ENCODE measurements at places on chromosomes 13 and 19.

DNA sequence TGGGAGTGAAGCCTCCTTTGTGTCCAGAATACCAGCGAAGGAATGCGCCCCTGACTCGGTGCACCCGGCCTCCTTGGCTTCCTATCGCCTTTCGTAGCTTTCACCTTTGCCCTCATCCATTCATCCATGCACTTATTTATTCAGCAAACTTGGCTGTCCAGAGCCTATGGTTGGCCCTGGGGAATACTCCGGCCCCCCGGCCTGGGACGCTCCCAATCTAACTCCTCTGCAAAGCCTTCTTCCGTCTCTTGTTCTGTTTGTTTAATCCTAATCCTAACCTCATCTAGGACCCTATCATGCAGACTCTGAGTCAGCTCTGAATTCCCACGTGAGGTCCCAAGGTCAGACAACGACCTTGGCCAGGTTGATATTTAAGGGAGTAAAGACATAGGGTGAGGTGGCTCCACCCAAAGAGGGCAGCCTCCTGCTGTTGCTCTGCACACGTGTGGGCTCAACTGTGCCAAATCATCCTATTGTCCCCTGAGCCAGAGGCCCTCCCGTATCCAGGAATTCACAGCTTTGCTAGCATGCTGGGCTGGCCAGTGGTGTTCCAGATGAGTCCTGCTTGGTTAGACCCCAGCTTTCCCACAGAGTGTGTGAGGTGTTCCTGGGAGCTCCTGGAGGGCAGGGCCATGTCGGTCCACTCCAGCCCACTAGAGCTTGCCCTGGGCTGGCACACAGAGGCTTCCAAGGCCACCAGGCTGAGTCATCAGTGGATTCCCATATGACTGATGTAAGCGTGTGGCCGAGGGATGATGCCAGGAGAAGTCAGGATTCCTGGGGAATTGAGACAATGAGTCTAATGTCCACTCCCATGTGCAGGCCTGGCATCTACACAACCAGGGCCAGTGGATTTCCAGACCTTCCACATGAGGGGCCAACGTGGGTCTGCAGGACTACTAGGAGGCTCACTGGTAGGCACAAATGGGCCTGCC is 6.5 kb upstream of the CCNE1 start:
- DNase-seq = no peak

DNA sequence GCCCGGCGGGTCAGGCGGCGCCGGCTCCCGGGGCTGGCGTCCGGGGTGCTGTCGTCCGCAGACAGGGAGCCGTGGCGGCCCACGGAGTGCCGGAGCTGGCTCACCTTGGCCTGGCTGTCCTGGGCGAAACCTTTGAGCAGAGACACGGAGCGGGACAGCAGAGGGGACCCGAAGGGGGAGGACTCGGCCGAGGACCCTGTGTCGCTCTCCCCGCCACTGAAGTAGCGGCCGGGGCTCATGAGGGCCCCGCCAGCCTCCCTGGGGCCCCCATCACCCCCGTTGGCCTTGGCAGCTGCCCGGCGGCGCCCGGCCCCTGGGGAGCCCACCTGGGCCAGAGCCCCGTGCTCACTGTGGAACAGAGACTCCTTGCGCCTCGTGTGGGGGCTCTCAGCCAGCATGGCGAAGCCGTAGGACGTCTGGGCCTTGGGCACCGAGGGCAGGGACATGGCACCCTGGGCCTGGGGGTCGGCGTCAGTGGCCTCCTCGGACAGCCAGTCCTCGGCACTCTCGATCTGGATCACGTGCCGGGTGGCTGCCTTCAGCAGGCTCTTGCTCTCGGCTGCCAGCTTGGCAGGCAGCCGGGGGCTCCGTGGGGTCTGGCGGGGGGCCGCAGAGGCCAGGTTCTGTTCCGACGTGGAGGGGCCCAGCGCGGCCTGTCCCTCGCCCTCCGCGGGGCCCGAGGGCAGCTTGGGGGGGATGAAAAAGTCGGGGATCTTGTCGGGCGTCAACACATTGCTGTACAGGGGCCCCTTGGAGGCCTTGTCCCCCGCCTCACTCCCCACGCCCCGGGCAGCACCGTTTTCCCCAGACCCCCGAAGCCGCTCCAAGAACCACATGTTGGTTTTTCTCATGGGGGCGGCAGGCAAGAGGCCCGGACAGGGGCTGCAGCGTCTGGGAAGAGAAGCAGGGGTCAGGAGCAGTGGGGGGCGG is 1.2 kb downstream of the C2CD4C start:
- DNase-seq = no peak

GRCh38 chr13:99656844-99657381 is 155.6 kb downstream of the TM9SF2 start:
- DNase-seq = no peak

DNA sequence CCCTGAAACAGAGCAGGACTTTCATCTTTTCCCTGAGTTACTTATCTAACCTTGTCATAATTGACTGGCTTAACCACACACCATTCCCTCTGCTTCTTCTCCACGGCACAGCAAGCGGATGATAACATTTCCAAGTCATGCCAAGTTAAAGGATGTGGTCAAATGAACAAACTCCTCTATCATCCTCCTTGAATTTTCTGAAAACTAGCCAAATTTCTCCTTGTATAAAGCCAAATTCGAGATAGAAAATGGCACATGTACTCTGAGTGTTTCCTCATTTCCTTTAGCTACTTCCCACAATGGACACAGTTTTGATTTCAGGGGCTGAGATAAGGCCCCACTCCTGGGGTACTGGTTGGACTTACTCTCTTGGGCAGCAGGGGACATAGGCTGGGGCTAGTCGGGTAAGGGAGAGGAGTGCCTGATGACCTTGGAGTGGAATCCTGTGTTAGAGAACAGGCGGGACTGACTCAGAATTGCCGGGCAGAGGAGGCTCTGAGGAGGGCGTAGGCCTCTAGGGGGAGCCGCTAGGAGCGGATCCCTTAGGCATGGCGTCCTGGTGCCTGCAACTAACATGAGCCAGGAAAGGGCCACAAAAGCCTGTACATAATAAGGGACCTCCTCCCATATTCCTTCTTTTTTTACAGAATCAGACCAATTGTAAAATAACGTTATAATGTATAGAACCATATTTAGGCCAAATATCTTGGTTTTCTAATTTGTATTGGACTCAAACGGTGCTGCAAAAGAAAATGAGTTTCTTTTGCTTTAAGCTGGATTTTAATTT is 20.3 kb upstream of the TMTC4 start:
- peak; percentile 20 for DNase-seq

DNA sequence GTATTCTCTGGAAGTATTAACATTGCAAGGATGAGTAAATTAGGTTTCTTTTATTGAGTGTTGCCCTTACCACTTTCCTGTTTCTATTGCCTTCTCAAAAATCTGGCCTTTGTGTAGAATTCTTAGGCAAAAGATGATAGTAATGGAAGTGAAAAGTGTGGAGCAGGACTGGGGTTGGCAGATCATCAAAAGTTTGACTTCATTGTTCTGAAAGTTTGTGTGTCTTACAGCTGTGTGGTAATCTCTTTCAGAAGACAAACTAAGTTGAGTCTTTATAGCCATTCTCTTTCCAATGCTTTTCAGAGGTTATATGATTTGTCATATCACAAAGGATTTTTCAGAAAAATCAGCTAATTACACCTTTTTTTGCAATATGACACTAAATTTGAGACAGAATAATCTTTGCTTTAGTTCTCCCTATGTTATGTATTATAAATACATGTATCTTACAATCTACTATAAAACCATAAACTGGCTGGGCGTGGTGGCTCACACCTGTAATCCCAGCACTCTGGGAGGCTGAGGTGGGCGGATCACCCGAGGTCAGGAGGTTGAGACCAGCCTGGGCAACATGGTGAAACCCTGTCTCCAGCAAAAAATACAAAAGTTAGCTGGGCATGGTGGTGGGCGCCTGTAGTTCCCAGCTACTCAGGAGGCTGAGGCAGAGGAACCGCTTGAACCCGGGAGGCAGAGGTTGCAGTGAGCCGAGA is 8.7 kb upstream of the KCNRG start:
- no peak for DNase-seq

DNA sequence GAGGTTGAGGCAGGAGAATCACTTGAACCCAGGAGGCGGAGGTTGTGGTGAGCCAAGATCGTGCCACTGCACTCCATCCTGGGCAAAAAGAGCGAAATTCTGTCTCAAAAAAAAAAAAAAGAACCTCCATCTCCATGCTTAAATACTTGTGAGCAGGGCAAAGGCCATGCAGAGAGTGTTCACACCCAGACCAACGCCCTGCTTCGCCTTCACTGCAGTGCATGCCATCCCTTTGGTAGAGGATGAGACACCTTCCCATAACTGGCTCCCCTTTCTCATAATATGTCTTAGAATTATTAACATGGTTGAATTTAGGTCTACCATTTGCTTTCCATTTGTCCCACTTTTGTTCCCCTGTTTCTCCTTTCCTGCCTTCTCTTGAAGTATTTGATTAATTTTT is 15.4 kb downstream of the BBC3 start:
- no peak for DNase-seq

- DNase-seq = no peak
Measured at GRCh38 chr13:61277586-61278276, 137.9 kb downstream of the PCDH20 start.

GRCh38 chr19:8120636-8121480 is 28.5 kb downstream of the FBN3 start:
- no peak for DNase-seq

DNA sequence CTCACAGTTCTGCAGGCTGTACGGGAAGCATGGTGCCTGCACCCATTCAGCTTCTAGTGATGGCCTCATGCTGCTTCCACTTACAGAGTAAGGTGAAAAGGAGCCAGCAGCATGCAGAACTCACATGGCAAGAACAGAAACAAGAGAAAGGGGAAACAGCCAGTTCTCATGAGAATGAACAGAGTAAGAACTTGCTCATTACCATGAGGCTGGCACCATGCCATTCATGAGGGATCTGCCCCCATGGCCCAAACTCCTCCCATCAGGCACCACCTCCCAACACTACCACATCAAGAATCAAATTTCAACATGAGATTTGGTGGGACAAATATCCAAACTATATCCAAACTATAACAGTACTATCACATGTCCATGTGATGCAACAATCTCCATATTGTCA is 72.1 kb downstream of the KATNAL1 start:
- DNase-seq = peak; percentile 28

DNA sequence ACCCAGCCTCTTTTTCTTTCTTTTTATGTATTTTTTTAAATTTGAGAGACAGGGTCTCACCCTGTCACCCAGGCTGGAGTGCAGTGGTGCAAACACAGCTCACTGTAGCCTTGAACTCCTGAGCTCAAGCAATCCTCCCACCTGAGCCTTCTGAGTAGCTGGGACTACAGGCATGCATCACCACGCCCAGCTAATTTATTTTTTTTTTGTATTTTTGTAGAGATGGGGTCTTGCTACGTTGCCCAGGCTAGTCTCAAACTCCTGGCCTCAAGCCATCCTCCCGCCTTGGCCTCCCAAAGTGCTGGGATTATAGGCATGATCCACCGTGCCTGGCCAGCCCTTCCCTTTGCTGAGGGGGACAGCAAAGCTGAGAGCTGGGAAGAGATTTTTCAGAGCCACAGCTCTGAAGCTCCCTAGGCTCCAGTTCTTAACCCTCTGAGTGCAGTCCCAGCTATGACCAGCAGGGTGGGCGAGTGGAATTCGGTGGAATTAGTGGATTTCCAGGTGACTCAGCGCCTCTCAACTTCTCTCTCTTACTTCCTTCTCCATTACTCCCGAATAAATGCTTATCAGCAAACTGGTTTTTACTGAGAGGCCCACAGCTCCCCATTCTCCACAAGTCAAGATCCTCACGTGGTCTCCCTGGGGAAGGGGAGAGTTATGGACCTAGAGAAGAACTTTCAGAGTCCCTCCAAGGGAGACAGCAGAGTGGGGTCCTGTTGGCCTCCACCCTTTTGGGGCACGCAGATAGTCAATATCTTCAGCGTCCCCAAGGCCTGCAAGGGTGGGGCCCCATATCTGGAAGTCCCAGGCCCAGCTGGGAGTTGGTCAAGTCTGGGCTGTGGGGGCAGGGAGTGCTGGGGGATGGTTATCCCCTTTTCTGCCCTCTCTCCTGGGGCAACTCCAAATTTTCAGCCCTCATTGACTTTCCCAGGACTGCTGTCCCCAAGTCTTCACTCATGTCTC is 1.2 kb downstream of the BLVRB start:
- peak; percentile 96 for DNase-seq

GRCh38 chr13:48892053-48892687 is 83.5 kb upstream of the FNDC3A start:
- no peak for DNase-seq

DNA sequence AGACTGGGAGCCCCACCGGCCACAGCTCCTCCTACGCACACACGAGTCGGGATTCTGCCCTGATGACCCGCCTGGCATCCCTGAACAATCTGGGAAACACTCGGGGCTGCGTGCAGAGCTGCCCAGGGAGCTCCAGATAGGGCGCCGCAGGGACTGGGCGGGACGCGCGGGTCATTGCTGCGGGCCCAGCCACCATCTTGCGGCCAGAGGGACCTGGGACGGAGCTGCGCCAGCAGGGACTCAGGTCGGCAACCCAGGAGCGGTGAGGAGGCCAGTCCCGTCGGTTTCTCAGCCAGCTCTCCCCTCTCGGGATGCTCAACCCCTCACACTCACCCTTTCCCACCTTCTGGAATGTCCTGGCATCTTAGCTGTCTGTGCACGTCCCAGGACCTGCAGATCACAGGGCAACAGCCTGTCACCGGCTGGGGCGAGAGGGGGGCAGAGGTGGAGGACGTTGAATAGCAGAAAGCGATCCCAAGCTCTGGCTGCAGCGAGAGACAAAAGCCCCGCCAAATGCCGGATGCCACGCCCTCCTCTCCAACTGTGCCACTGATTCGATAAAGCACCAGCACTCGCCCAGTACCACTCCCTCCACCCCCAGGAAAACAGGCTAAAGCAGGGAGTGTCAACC is 20.4 kb upstream of the ZNF91 start:
- DNase-seq = peak; percentile 53

GRCh38 chr19:44476559-44477408 is 23.5 kb downstream of the ZNF180 start:
- DNase-seq = peak; percentile 55

GRCh38 chr19:44611812-44612295 is 1.5 kb upstream of the IGSF23 start:
- DNase-seq = no peak

DNA sequence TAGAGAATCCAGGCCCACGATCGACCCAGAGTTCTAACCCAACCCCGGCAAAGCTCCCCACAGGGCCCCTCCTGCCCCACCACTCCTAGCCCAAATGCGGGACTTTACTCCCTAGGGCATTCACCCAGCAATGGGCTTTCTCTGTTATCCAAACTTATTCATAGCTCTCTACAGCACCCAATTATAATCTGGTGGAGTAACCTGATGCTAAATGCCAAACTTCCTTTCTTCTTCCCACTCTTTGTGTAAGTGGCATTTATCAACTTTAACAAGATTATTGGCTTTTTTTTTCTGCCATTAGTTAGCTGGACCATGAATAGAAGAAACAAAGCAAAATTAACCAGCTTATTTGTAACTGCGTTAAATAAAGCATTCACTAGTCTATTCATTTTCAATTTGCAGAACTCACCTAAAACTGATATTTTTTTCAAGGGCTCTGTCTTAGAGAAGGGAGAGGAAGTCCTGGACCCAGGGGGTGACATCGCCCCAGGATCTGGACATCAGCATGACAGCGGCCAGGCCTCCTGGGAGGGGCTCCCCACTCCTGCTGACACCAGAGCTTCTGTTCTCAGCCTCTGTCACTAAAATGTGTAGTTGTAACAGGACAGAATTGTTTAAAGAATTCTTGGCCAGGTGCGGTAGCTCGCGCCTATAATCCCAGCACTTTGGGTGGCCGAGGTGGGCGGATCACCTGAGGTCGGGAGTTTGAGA is 1.5 kb downstream of the FAM124A start:
- DNase-seq = no peak

- no peak for DNase-seq
Measured at GRCh38 chr13:41111454-41111853, 21.1 kb downstream of the KBTBD6 start.

- no peak for DNase-seq
Measured at GRCh38 chr13:30435911-30436451, 13.7 kb downstream of the UBE2L5 start.
